ENCODE measurements at places on chromosomes 5 and 9.

GRCh38 chr5:116652903-116653302, 78.3 kb upstream of the SEMA6A start:
- DNase-seq, result peak; percentile 39

DNA sequence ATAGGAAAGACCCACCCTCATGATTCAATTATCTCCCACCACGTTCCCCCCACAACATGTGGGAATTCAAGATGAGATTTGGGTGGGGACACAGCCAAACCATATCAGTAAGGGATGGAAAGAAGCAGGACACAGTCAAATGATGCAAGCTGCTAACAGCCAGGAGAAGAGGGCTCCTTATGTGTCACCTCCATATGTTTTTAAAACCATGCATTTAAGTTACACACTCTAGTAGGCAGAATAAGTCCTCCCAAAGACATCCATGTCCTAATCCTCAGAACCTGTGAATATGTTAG, 4.2 kb upstream of the TTC23L start:
- no peak for DNase-seq

DNA sequence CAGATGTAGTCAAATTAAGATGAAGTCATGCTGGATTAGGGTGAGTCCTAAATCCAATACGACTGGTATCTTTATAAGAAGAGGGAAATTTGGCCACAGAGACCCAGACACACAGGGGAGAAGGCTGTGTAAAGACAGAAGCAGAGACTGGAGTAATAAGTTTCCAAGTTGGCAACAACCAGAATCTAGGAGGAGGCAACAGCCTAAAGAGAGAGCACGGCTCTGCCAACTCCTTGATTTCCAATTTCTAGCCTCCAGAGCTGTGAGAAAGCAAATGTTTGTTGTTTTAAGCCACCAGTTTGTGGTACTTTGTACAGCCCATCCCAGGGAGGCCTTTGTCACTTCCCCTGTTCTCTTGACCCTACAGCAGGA, 74.4 kb downstream of the ATG10 start:
- DNase-seq, result no peak

- DNase-seq, result peak; percentile 92
These were observed 4.6 kb downstream of the C5orf63 start for GRCh38 chr5:127068493-127069214.

DNA sequence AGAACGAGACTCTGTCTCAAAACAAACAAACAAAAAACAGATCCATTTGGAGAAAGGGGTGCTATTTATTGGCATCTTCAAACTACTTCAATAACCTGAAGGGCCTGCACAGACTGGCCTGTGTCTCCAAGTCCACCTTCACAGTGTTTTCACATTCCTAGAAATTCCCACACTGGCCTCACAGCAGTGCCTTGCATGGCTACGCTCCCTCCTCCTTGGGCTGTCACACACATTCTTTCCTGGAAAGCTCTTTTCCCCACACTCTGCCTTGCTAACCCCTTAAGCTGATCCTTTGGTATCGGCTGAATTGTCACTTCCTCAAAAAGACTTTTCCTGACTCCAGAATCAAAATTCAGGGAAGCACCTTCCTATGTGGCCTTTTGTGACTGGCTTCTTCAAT, 19.8 kb downstream of the FAM151B start:
- DNase-seq, result no peak

DNA sequence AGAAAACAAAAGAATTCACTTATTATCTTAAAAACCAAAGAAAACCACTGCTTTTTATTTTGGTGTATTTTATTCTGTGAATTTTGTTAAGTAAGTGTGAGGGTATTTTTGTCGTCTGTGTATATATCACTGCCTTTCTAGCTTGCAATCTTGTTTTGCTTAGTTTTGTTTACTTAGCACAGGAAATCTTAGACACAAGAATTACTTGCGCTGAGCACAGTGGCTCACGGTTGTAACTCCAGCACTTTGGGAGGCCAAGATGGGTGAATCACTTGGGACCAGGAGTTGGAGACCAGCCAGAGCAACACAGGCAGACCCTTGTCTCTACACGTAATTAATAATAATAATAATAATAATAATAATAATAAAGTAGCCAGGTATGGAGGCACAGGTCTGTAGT, 230.3 kb downstream of the PAPPA start:
- no peak for DNase-seq

GRCh38 chr5:118598311-118598710, 390.0 kb downstream of the DTWD2 start:
- DNase-seq, result no peak

DNA sequence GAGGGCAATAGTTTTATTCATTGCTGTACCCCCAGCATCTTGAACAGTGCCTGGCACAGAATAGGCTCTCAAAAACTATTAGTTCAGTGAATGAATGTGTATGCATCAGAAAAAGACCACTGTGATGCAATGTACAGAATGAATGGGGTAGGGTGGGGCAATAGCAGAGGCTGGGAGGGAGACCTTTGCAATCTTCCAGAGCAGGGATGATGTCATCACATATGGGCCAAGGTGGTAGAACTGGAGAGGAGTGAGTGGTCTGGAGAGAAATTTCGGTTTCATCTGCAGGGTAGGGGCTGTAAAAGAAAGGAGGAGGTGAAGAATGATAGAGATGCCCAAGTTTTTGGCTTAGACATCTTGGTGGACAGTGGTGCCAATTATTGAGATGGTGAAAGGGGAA, 23.4 kb upstream of the ARAP3 start:
- DNase-seq, result no peak

All from fibroblast of pulmonary artery (primary cell).